ENCODE measurements at places on chromosomes 4 and X. TPM values are rescaled to one million over a fixed set of nuclear protein-coding genes. Genes with fewer than 3 reads are reported as not detected.

NAT8L gene
- 25.6 TPM for total RNA-seq

ANOS1 gene
- total RNA-seq, result 92.7 TPM

RBMXL3 gene
- not detected for total RNA-seq

ZFP42 gene
- total RNA-seq, result 1.4 TPM

UBE2D3 gene
- 334 TPM for total RNA-seq

SSX4 gene
- not detected for total RNA-seq

ARL9 gene
- total RNA-seq, result 2.1 TPM

SSX4B gene
- not detected for total RNA-seq

SSX2B gene
- total RNA-seq, result not detected

GYG2 gene
- 17.8 TPM for total RNA-seq

TRPC5OS gene
- 0.23 TPM for total RNA-seq

All from diencephalon (tissue), 1 donor.